ENCODE measurements at places on chromosomes 7 and 10. TPM values are rescaled to one million over a fixed set of nuclear protein-coding genes. Genes with fewer than 3 reads are reported as not detected.

DNA sequence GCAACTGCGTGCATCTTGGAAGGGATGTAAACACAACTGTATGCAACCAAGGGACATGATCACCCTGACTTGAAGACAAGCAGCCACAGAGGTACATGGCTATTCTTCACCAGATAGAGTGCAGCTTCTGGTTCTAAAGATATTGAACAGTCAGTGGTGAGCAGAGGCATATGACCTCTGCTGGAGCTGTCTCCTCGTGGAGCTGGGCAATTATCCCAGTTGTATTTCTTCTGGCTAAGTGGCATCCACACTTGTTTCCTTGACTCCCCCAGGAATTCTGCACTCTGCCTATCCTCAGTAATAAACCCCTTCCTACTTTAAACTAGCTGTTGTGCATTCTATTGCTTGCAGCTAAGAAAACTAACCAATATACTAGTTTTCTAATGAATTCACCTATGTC lies 216.8 kb downstream of the THSD7A start:
- H3K4me3 ChIP-seq = no peak overlapping the region
- H3K36me3 ChIP-seq = no peaks in the 10 kb centered on the region
- no peak overlapping the region for H3K27ac ChIP-seq

DNA sequence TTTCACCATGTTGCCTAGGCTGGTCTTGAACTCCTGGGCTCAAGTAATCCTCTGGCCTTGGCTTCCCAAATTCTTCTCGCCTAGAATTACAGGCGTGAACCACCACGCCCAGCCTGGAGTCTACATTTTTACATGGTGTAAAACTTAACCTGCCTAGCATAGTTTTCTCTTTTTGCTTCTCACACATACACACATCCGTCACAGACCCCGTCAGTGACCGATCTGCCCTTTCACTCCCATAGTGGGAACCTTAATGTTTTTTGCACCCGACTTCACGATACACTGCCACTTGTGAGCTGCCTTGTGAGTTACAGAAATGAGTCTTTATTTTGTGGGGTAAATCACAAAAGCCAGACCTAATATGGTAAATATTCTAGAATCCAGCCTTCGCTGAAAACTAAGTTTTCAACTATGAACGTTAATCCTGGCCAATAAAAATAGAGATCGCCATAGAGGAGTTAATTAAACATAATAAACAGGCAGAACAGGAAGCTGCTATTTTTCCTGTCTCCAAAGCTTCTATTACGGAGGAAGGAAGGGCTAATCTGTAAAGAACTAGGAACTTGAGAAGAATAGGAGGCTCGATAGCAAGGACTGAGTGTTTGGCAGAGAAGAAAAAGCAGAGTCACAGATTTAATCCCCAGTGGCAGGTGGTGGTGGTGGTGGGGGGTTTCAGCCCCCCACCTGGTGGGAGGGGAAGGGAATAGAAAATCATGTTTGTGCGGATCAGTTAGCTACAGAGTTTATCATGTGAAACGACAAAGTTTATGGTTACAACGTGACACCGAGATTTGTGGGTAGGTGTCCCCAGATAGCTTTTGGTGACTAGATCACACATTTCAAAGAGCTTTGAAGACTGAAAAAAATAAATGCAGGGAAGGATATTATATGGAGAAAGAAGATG lies 14.7 kb upstream of the FAM171A1 start:
- peaks cover 31% of the 10 kb centered on the region for H3K27me3 ChIP-seq

DNA sequence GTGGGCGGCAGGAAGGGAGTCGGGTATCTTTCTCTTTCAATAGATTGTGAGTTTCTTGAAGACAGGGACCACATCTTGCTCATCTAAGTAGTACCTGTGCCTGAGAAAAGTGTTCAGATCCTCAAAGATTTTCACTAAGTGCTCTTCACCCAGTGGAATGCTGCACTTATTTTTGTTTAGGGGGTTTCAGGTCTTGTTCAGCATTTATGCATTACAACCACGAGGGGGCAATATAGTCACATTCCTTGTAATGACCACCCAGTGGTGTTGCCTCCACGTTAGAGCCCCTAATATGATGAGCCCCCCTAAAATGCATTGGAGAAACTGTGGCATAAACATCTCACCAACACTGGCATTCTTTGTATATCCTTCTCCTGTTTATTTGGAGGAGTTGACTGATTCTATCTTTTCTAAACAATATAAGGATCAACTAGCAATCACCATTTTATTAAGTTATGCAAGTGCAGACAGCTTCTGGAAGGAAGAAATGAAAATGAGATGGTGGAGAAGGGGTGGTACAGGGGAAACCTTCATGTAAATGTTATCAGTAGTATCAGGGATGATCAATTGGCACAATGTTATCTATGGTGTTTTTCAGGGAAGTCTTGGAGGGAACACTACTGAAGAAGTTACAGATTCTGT lies 3.1 kb upstream of the PAPSS2 start:
- no peak for DNase-seq
- no peaks in the 10 kb centered on the region for H3K36me3 ChIP-seq
- no peak overlapping the region for H3K27ac ChIP-seq
- peaks cover 6% of the 10 kb centered on the region for H3K4me1 ChIP-seq
- H3K27me3 ChIP-seq = peaks cover 39% of the 10 kb centered on the region

DNA sequence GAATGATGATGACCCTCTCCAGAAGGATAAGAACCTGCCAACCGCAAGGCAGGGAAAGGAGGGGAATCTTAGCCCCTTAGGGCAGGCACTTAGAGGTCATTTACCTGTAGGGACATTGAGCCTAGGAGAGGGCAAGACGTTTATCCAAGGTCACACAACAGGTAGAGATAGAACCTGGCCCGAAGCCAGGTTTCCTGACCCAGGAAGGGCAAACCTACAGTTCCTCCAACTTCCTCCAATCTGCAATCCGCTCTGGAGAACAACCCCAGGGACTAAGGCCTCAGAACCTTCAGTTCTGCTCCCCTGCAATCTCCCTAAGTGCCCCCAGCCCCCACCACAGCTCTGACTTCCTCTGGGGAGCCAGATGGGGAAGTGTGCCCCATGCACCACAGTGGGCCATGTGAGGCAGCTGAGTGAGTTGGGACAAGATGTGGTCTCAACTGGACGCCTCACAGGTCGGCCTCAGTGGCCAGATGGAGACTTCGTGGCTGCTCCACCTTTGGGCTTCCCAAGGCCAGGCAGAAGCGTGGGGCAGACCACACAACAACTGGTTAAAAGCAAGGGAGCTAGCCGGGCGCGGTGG lies 1.4 kb upstream of the PSAP start:
- H3K27ac ChIP-seq = no peak overlapping the region
- H3K4me1 ChIP-seq = peaks cover 36% of the 10 kb centered on the region
- no peak for DNase-seq
- no peaks in the 10 kb centered on the region for H3K36me3 ChIP-seq
- no peaks in the 10 kb centered on the region for H3K27me3 ChIP-seq

DNA sequence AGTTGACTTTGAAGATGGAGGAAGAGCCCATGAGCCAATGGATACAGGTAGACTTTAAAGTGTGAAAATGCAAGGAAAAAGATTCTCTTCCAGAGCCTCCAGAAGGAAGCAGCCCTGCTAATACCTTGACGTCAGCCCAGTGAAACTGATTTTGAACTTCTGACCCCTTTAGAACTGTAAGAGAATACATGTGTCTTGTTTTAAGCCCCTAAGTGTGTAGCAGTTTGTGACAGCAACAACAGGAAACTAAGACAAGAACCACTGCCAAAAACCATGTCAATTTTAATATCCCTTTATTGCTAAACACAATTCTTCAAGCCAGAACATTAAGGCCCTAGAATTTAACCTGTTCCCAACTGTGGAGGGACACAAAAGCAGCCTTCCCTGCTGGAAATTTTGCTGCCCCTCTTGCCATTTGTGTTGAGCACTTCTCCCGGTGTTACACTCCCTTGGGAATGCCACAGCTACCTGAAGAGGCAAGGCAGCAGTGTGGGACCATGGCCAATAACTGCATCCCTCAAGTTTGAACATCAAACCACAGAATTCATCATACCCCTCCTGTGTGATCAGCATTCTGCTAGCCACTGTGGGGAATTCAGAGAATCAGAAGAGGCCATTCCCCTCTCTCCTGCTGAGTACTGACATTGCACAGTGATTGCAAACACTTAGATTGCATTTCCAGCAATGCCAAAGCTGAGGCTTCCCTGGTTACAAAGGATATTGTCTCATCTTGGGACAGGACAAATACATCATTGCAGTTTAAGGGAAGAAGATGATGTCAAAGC lies 12.3 kb upstream of the CCDC172 start:
- H3K27ac ChIP-seq = no peak overlapping the region
- no peak overlapping the region for H3K4me3 ChIP-seq
- H3K36me3 ChIP-seq = no peaks in the 10 kb centered on the region
- H3K4me1 ChIP-seq = peaks cover 4% of the 10 kb centered on the region

GRCh38 chr7:70734411-70734810 lies 397.5 kb upstream of the GALNT17 start:
- peaks cover 18% of the 10 kb centered on the region for H3K4me1 ChIP-seq
- no peak overlapping the region for H3K27ac ChIP-seq
- H3K27me3 ChIP-seq = no peaks in the 10 kb centered on the region
- DNase-seq = no peak

- H3K4me1 ChIP-seq = peaks cover 15% of the 10 kb centered on the region
- H3K4me3 ChIP-seq = no peak overlapping the region
- no peak overlapping the region for H3K27ac ChIP-seq
- no peak for DNase-seq
Observed at GRCh38 chr7:101927802-101928201, 110.4 kb downstream of the CUX1 start.

DNA sequence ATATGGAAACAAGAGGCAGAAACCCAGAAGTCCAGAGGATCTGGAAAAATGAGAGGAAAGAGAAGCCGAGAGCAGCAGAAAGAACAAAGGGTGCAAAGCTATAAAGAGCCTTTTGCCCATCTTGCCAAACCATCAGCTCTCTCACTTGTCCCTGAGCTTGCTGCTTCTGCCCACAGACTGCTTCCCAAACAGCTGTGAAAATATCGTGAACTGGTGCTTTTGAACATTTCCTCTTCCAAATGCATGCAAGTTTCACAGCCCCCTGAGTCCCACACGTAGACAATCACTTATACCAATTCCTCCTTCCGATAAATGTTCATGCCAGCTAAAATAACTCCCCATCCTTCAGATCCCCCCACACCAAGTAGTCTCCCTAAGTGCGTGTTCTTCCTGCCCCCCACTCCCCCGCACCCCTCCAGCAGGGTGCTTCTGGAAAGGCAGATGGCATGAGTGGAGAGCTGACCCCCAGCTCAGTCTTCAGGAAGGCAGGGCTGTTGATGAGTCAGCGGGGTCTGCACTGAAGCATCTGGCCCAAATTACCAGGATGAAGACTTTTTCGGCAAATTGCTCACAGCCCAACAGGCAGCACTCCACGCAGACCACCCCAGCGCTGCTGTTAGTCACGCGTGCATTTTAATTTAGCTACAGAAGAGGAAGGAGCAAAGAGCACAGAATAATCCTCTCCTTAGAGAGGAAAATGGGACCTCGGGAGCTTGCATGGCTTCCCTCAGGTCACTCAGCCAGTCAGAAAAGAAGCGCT lies 76.1 kb upstream of the KCNMA1 start:
- no peaks in the 10 kb centered on the region for H3K36me3 ChIP-seq
- DNase-seq = no peak
- H3K4me1 ChIP-seq = peaks cover 5% of the 10 kb centered on the region
- H3K27ac ChIP-seq = no peak overlapping the region
- H3K4me3 ChIP-seq = no peak overlapping the region

DNA sequence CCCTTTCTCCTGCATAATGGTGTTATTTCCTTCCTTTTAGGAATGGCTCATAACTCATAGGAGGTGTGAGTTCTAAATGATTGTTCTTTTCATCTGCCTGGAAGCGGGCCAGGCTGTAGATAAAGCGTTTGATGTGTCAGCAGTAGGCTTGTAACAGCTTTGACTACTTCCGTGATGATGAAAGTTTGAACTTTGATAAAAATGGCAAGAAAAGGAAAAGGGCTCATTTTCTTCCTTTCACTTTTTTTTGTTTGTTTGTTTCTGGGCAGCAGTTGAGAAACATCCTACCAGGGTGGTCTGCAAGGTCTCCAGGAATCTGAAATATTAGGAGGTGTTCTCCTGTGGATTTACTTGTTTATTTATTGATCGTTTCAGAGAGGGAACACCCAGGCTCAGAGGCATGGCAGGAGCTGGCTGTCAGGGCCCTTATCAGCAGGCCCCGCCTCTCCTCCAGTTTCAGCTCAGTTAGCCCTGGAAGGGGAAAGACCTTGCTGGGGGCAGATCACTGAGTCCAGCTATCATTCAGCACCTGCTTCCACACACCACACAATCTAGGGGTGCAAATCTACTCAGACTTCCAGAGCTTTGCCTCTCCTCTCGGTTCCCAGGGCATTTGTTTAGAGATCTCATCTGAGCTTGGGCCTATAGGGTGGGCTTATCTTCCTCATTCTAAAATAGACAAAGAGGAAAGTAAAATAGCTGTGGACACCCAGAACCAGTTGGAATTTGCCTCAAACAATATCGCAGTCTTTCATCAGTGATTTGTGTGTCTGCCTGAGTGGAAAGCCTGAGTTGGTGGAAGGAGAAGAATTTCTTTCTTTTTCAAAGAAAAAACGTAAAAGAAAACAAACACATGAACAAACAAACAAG lies 130.9 kb downstream of the BMPER start:
- no peak for DNase-seq
- H3K4me3 ChIP-seq = no peak overlapping the region
- H3K4me1 ChIP-seq = no peaks in the 10 kb centered on the region
- no peaks in the 10 kb centered on the region for H3K36me3 ChIP-seq
- H3K27ac ChIP-seq = no peak overlapping the region
- peaks cover 4% of the 10 kb centered on the region for H3K27me3 ChIP-seq

- no peak overlapping the region for H3K27ac ChIP-seq
- no peak for DNase-seq
- H3K27me3 ChIP-seq = no peaks in the 10 kb centered on the region
- peaks cover 9% of the 10 kb centered on the region for H3K36me3 ChIP-seq
- peaks cover 5% of the 10 kb centered on the region for H3K4me1 ChIP-seq
Observed at GRCh38 chr7:66642932-66643331, 14.3 kb downstream of the KCTD7 start.

- no peak for DNase-seq
- no peak overlapping the region for H3K27ac ChIP-seq
- H3K4me1 ChIP-seq = peaks cover 4% of the 10 kb centered on the region
- peaks cover 6% of the 10 kb centered on the region for H3K27me3 ChIP-seq
- H3K4me3 ChIP-seq = no peak overlapping the region
Observed at GRCh38 chr7:80124526-80125264, 9.9 kb upstream of the GNAI1 start.

- H3K4me1 ChIP-seq = peaks cover 25% of the 10 kb centered on the region
- peaks cover 15% of the 10 kb centered on the region for H3K36me3 ChIP-seq
Observed at GRCh38 chr7:379456-380138, 89.6 kb downstream of the FOXL3 start.

DNA sequence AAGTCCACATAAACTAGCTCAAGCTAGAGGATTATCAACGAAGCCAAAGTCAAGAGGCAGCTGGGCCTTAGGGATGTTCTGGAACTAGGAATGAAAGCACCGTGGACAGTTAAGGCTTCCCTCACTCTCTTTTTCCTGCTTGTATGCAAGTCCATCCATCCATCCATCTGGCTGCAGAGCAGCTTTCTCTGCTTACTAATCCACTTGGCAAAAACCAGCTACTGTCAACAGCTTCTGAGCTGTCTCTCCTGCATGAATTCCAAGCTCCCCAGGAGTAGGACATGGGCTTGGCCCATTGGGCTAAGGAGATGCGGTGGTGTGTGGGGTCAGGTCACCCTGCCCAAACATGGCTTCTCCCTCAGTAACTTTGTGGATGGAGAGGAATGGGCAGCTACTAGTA lies 66.2 kb downstream of the NAMPT start:
- H3K27me3 ChIP-seq = peaks cover 9% of the 10 kb centered on the region
- H3K4me1 ChIP-seq = peaks cover 7% of the 10 kb centered on the region
- H3K4me3 ChIP-seq = no peak overlapping the region
- DNase-seq = no peak
- H3K36me3 ChIP-seq = no peaks in the 10 kb centered on the region
- H3K27ac ChIP-seq = no peak overlapping the region

The ALOX5 gene
- 0.56 TPM for total RNA-seq

The ANKRD22 gene
- not detected for total RNA-seq

The COG5 gene
- 37.6 TPM for total RNA-seq

The UPK3BL2 gene
- total RNA-seq = 21.4 TPM

The OAT gene
- total RNA-seq = 44.3 TPM

The MICALL2 gene
- total RNA-seq = 4.2 TPM
